Right renal cortex interstitium (tissue), 3 donors: ENCODE measurements at places on chromosomes 7 and 10. TPM values are rescaled to one million over a fixed set of nuclear protein-coding genes. Genes with fewer than 3 reads are reported as not detected.

The ZNF239 gene
- polyA plus RNA-seq, result 13.3 TPM

The TMEM176A gene
- 80.7 TPM for polyA plus RNA-seq

The SUN3 gene
- not detected for polyA plus RNA-seq

The DRGX gene
- polyA plus RNA-seq, result not detected

The CACNA2D1 gene
- 25.3 TPM for polyA plus RNA-seq

The ATG9B gene
- 2.3 TPM for polyA plus RNA-seq

- no peak for DNase-seq
These were observed 161.2 kb downstream of the PCLO start for GRCh38 chr7:83001362-83002040.

DNA sequence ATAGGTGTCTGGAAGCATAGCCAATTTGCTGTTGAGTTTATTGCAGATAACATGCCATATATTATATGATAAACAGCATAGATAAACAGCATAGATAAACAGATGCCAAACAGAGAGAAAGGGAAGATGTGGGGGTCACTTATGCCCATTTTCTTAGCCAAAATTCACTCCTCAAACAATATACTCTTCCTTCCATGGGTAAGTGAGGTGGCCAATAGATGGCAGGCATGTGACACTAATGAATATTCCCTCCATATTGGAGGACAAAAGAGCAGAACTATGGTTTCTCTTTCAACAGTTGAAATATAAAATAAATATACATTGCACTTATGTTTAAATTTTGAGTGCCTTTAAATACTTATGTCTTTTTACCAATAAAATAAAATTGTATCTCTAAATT lies 1212.8 kb downstream of the REEP3 start:
- DNase-seq, result no peak

GRCh38 chr10:57964351-57964750 lies 303.3 kb downstream of the IPMK start:
- DNase-seq, result no peak

- no peak for DNase-seq
These were observed 657.9 kb downstream of the NXPH1 start for GRCh38 chr7:9091282-9091681.

DNA sequence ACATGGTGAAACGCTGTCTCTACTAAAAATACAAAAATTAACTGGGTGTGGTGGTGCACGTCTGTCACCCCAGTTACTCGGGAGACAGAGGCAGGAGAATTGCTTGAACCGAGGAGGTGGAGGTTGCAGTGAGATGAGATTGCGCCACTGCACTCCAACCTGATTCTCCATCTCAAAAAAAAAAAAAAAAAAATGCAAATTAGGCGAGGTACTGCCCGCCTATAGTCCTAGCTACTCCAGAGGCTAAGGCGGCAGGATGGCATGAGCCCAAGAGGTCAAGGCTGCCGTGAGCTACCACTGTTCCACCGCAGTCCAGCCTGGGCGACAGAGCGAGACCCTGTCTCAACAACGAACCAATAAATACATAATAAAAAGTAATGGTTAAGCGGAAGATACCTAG lies 1.1 kb upstream of the EIF4H start:
- no peak for DNase-seq

- DNase-seq, result no peak
These were observed 40.9 kb upstream of the ELAPOR2 start for GRCh38 chr7:87100326-87100725.

- no peak for DNase-seq
These were observed 289.1 kb downstream of the PRKG1 start for GRCh38 chr10:51363415-51363814.

- no peak for DNase-seq
These were observed 46.4 kb downstream of the ELFN1 start for GRCh38 chr7:1716263-1717094.

DNA sequence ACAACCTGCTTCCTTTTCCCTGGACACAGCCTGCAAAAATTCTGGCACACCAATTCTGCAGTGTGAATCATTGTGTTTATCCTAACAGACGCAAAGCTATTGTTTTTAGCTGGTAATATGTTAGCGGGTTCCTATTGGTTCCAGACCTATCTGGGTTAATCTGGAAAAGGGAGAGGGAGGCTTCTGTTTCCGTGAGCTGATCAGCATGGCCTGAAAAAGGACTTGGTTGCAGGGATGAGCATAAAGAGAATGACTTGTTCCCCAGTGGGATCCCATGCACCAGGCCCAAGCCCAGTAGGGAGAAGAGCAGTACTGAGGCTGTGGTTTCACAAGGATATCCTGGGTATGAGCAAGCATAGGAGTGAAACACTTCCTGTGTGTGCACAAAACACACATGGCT lies 78.4 kb downstream of the PDE1C start:
- DNase-seq, result no peak

- no peak for DNase-seq
These were observed 17.6 kb downstream of the FKBP6 start for GRCh38 chr7:73345538-73345937.

- DNase-seq, result no peak
These were observed 12.6 kb upstream of the ARL4A start for GRCh38 chr7:12674861-12675260.

- DNase-seq, result no peak
These were observed 67.3 kb downstream of the PTN start for GRCh38 chr7:137276189-137276588.

- DNase-seq, result no peak
These were observed 28.1 kb downstream of the PLEKHA1 start for GRCh38 chr10:122402548-122403131.

DNA sequence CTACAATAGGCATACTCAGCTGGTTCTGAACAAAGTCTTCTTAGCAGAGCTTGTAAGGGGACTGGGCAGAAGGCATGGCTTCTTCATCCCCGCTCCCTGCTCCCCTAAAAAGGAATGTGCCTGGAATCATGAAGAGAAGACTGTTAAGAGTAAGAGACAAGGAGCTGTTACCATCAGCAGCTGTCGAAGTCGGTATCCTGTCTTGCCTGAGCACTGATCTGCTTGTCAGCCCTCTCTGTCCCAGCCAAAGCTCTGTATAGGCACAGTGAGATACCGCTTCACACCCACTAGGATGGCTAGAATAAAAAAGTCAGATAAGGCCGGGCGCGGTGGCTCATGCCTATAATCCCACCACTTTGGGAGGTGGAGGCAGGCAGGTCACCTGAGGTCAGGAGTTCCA lies 2.4 kb downstream of the ABLIM1 start:
- DNase-seq, result no peak

DNA sequence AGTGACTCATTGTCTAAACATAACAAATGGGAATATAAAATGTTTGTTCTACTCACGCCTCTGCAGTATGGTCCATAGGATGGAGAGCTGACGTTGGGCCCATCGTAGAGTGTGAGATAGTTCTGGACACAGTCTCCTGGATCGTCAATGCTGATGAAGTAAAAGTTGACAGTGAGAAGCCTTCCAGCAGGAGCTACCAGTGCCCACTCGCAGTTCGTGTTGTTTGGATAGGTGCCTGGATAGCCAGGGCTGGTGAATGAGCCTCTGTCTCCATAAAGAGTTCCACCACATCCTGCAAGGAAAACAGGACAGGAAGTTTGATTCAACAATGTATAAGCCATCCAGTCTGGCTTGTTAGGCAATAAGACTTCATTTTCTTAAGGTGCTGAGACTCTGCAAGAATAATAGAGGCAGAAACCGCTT lies 79.6 kb downstream of the OR13A1 start:
- no peak for DNase-seq

- DNase-seq, result peak; percentile 43
These were observed 12.5 kb downstream of the SFRP5 start for GRCh38 chr10:97759158-97759887.

DNA sequence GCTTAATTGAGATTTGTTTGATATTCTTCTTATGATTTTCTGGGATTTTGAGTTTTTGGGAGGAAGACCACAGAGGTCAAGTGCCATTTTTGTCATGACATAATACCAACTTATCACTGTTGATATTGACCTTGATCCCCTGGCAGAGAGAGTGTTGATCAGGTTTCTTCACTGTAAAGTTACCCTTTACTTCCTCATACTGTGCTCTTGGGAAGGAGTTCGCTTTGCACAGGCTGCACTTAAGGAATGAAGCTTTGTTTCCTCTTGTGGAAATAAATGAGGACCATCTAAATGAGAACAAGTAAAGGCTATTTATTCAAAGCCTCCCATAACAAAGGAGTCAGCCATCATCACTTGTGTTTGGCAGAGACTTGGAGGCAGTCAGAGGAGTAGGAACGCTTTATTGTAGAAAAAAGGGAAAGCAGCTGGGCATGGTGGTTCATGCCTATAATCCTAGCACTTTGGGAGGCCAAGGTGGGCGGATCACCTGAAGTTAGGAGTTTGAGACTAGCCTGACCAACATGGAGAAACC lies 16.1 kb downstream of the ST7 start:
- no peak for DNase-seq

- no peak for DNase-seq
These were observed 10.6 kb upstream of the INMT start for GRCh38 chr7:30741289-30741688.

DNA sequence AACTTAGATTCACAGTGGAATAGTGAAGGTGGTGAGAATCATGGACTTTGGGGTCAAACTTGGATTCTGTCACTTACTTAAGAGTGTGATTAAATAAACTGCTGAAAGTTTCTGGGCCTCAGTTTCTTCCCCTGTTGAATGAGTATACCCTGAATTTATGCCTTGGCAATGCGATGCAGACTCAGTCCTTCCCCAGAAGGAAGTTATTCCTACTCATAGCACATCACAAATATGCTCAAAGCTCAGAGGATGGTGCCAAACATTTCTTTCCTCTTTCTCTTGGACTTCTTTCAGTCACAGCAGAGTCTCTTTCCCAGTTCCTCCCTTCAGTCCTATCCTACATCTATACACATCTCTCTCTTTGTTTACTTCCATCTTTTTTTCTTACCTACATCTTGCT lies 45.1 kb downstream of the ASB4 start:
- no peak for DNase-seq
